Esophagus mucosa (tissue), 1 donor: ENCODE measurements at places on chromosomes 2 and 18. TPM values are rescaled to one million over a fixed set of nuclear protein-coding genes. Genes with fewer than 3 reads are reported as not detected.
A peak's percentile ranks its signal among the peaks of the same experiment; 100 is the strongest.

Gene AMER3
- total RNA-seq: not detected

Gene CPLX4
- not detected for total RNA-seq

Gene NRP2
- total RNA-seq: 20.0 TPM

Gene RIF1
- 25.0 TPM for total RNA-seq

Gene INPP1
- total RNA-seq: 68.7 TPM

Gene STARD6
- total RNA-seq: not detected

Gene SETBP1
- 8.5 TPM for total RNA-seq

Gene MARS2
- total RNA-seq: 5.7 TPM

Gene TTN
- total RNA-seq: 1.5 TPM

Gene ASAP2
- 6.4 TPM for total RNA-seq

Gene SOX11
- total RNA-seq: not detected

Gene CWC22
- total RNA-seq: 11.1 TPM

Gene AKAIN1
- not detected for total RNA-seq

Gene GBX2
- not detected for total RNA-seq

DNA sequence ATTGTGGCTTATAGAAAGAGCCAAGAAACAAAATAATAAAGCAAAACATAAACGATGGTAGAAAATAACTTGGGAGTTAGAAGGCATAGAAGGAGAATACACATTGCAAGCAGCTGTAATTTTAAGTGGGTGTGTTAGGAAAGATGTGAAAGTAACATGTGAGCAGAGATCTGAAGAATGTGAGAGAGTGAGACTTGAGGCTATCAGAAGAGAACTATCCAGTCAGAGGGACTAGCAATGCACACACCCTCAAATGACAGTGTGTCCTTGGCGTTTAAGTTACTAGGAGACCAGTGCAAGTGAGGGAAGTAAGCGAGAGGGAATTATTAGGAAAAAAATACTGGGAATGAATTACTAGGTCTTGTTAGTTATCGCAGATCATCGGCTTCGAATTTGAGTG, 304.9 kb downstream of the DSEL start:
- ATAC-seq: no peak

- ATAC-seq: peak; percentile 20
Measured at GRCh38 chr2:220835583-220835982, 736.5 kb downstream of the EPHA4 start.

DNA sequence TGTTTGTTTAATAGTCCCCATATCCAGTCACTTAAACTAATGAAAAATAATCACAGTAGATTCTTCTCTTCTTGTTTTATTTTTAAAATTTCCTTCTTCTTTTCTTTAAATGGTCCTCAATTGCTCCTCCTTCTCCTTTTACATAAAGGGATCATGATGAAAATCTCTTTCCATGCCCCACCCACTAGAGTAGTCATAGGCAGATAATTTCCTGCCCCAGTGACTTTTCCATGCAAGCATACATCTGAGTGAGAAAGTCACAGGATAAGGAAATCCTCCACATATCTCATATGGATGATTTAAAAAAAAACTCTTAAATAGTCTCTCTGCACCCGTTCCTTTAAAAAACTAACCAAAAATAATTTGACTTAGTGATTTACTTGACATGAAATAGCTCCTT, 552.3 kb upstream of the SETBP1 start:
- ATAC-seq: no peak

- no peak for ATAC-seq
Measured at GRCh38 chr2:41079011-41079410, 627.1 kb upstream of the SLC8A1 start.

DNA sequence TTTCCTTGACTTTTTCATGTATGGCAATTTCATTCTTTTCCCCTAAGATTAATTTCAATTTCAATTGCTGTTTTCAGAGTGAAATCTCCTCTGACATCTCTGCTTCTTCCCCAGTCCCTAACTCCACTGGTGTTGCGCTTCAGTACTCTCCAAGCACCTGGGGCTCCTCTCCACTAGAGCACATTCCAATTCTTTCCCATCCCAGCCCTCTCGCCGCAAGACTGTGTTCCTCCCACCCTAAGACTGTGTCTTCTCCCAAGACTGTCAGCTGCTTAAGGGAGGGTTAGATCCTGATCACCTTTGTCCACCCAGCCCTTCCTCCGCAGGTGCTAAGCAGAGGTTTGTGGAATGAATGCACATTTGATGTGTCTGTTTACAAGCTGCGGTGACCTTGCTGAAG, 255.7 kb upstream of the CCDC68 start:
- ATAC-seq: no peak

- no peak for ATAC-seq
Measured at GRCh38 chr18:28153485-28154065, 23.4 kb downstream of the CDH2 start.

DNA sequence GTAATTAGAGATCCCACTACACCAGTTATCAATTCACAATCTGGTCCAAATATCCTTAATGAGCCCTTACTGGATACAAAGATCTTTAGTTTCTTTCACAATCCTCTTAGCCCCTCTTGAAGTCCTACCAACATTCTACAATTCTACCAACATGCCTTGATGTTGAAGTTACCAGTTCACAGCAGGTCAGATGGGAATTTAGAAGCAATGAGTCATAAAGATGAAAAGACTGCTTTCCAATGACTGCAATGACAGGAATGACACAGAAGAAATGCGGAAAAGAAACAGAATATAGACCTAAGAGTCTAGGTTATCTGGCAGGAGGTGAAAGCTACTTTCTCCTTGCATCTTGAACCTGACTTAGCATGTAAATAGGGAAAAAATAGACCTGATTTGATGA, 24.5 kb downstream of the RTTN start:
- peak; percentile 72 for ATAC-seq

DNA sequence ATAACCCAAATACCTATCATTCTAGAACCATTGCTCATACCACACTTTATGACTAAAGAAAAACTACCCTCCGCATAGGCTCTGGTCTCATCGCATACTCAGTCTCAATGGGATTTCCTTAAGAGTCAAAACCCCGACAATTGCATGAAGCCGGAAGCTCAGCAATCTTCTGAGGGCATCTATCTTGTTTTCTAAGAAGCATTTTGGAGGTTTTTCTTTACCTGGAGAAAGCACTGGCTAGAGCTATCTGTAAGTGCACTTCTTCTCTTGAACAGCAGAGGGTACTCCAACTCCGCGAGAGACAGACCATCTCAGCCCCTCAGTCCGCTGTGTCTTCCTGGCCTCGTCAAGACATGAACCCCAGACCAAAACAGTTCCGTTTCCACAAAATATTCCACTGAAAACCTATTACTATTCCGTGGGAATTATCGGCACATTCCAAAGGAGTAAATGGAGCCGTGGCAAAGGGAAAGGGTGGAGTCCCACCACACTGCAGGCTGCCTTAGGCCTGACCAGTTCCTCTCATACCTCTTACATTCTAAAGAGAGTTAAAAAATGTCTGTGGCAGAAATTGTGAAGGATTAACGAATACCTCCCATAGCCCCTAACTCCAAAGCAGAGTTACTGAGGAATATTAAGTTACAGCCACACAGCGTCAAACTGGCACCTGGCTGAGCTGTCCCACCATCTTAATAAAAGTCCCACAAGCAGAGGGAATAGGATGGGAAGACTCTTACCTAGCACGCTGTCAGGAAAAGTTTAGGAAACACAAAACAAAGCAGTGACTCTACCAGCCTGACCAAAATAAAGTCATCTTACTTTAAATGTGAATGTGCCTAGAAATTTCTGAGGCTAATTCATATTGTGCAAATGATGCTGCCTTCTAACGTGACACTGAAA, 325.6 kb upstream of the VRK2 start:
- ATAC-seq: peak; percentile 57

DNA sequence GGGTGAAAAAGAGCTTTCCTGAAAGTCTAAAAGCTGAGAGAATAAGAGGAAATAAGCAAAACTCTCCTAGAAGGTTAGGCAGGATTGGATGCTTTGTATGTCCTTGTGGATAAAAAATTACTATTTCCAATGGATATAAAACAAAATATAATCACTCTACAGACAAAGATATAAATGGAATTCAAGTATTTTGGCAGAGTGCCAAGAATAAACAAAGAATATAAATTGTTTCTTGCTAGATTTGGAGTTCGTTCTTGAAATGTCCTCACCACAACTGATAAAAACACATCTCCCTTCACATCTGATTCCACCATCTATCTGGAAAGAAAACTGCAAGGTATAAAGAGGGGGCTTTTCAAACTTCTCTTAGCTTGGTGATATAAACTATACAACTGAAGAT, 13.3 kb downstream of the SULT1C3 start:
- no peak for ATAC-seq

DNA sequence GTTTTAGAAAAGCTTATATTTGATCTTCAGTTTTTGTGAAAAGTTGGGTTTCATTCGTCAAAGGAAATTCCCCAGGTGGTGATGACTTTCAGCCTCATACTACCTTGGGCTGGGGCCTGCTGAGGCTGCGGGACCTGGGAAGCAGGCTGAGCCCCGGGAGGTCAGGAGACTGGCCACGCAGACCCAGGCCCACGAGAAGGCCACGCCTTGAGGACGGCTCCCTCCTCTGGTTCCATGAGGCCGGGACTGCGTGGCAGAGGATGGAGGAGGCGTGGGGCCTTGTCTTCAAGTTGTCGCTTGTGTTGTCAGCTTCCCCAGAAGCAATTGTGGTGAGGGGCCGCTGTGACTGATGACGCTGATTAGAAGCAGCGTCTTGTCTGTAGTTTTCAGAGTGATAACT, 11.8 kb downstream of the CNDP2 start:
- ATAC-seq: no peak

- ATAC-seq: no peak
Measured at GRCh38 chr2:128523457-128523856, 204.8 kb upstream of the HS6ST1 start.

DNA sequence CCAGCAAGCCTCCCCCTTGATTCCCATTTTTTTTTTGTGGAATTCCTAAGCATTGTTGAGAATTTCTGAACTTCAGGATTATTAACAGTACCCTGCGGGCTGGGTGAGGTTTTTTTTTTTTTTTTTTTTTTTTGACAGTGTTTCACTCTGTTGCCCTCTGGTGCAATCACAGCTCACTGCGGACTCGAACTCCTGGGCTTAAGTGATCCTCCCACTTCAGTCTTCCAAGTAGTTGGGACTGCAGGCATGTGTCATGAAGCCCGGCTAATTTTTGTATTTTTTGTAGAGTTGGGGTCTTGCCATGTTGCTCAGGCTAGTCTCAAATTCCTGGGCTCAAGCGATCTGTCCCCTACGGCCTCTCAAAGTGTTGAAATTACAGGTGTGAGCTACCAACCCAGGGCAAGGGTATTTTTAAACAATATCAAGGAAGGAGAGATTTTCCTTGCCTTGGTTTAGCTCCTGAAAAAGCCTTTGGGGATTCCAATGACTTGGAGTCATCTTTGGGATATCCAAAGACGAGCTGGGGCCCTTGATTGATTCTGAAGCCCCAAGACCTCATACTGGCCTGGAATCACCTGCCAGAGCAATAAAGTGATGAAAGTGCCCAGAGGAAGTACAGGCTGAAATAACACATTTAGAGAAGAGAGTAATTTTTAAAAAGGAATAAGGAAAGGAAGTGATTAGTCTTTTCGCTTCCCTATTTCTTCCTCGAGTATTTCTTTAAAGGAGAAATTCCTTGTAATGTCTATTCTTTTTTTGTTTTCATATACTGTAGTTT, 240.2 kb downstream of the TGIF1 start:
- no peak for ATAC-seq

GRCh38 chr2:220469201-220469600, 841.8 kb downstream of the SLC4A3 start:
- no peak for ATAC-seq

- no peak for ATAC-seq
Measured at GRCh38 chr2:96108541-96109360, 7.6 kb downstream of the ADRA2B start.

- peak; percentile 43 for ATAC-seq
Measured at GRCh38 chr18:75183973-75184493, 24.9 kb downstream of the PTGR3 start.

DNA sequence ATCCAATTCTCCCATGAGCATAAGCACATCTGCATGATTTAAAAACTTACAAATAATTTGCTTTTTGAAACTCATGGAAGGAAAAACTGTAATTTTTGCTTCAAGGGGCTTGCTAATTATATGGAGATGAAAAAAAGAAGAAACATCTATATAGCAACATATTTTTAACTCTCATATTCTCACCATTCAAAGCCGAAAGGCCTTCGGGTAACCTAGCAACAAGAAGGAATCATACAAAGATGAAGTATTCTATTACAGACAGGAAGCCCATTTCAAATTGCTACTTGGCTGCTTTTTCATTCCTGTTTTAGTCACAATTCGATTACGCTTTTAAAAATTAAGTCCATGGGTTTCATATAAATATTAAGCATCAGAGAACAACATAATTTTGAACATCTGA, 39.2 kb upstream of the RNU4ATAC start:
- no peak for ATAC-seq

DNA sequence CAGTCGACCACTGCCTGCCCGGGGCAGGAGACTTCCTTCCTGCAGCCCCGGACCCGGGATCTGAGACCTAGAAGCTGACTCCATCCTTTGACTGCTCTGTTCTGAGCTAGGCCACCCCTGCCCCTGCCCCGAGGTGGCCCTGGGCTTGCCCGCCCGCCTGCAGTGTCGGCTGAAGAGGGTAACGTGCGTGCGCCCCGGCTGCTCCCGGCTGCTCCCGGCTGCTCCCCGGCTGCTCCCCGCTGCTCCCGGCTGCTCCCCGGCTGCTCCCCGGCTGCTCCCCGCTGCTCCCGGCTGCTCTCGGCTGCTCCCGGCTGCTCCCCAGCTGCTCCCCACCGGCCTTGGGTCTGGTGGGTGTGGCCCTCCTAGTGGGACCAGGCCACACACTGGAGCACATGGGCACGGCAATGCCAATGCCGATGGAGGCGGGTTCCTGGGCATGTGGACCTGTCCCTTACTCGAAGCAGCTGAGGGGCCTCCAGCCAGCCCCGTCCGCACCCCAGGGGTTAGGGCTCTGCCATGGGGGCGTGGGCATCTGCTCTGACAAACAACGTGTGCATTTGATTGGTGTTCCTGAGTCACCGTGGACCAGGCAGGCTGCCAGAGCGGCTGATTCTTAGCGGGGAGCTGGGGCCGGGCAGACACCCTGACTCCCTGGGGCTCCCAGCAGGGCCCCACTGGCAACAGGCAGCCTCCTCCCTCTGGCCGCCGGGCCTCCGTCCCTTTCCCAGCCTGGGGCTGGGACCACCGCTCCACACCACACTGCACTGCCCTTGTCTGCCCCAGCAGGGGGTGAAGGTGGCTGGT, 2.0 kb upstream of the GAL3ST2 start:
- ATAC-seq: peak; percentile 51

GRCh38 chr18:36811430-36811829, 17.4 kb downstream of the TPGS2 start:
- no peak for ATAC-seq

DNA sequence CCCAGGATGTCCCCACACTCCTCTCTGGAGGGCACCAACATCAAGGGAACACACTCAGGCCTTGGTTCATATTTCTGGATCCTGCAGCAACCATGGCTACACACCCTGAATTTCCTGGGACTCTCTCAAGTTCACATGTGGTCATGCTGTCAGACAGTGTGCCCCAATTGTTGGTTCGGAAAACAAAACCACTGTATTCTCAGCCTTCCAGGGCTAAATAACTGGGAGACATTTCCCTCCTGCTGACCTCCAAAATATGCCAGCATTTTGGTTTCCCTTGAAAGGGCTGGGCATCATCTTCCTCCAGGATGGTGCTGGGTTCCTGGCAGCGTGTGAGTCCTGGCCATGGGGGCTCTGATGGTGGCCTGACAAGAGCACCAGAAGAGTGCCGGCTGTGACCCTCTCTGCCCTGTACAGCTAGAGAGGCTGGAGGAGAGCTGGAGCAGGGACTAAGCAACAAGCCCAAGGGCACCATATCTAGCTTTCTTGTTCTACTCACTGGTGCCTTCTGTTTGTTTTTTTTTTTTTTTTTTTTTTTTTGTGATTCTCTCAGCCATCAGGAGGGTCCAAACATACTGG, 37.5 kb upstream of the WIPF1 start:
- no peak for ATAC-seq

GRCh38 chr2:239462671-239463506, 62.1 kb upstream of the HDAC4 start:
- no peak for ATAC-seq
